ENCODE measurements at places on chromosomes 4 and X.

GRCh38 chr4:137253949-137254348, 278.3 kb downstream of the PCDH18 start:
- no peak for DNase-seq

- DNase-seq = no peak
These were observed 102.1 kb upstream of the SCML1 start for GRCh38 chrX:17635231-17635630.

- no peak for DNase-seq
These were observed 24.5 kb downstream of the IL15 start for GRCh38 chr4:141660880-141661279.

DNA sequence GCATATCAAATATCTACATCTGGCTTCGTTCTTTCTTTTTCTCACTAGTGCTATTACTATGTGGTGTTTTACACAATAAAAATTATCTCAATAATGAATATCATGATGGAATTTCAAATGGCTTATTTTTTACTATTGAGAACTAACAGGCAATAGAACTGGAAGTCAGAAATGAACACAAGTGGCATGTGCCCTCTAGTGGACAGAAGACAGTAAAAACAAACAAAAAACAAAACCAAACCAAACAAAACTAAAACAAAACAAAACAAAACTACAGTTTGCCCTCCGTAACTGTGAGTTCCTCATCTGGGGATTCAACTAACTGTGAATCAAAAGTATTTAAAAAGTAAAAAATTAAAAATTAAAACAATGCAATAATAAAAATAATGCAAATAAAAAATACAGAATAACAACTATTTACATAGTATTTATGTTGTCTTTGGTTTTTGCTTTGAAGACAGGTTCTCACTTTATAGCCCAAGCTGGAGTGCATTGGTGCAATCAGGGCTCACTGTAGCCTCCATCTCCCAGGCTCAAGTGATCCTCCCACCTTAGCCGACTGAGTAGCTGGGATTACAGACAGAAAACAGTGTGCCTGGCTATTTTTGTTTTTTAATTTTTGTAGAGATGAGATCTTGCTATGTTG, 195.6 kb upstream of the TACR3 start:
- DNase-seq = peak; percentile 4

DNA sequence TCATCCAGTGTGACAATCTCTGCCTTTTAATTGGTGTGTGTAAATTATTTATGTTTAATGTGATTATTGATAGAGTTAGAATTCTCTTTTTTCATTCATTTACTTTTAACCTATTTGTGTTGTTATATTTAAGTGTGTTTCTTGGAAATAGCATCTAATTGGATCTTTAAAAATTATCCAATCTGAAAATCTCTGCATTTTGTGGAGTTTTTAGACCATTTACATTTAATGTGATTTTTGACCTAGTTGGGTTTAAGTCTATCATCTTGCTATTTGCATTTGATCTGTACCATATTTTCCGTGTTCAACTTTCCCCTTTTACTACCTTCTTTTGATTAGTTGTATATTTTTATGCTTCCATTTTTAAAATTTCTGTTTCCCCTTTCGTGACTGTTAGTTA, 71.3 kb downstream of the TENM3 start:
- DNase-seq = no peak

DNA sequence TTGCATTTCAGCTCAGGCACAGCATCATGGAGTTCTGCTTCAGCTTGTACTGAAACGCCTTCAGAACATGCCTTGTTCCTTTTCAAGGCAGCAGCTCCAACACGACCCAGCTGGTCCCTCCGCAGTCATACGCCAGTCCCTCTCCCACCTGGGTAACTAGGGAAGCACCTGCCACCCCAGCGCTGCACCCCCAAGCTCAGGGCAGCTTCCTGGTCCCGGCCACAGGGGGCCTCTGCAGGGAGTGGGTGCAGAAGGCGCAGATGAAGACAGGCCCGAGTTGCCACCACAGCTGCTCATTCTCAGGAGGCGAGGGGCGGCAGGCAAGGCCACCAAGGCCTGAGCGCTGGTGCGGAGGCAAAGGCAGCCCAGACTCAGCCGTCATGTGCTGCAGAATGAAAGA, 21.8 kb downstream of the WDR1 start:
- no peak for DNase-seq

DNA sequence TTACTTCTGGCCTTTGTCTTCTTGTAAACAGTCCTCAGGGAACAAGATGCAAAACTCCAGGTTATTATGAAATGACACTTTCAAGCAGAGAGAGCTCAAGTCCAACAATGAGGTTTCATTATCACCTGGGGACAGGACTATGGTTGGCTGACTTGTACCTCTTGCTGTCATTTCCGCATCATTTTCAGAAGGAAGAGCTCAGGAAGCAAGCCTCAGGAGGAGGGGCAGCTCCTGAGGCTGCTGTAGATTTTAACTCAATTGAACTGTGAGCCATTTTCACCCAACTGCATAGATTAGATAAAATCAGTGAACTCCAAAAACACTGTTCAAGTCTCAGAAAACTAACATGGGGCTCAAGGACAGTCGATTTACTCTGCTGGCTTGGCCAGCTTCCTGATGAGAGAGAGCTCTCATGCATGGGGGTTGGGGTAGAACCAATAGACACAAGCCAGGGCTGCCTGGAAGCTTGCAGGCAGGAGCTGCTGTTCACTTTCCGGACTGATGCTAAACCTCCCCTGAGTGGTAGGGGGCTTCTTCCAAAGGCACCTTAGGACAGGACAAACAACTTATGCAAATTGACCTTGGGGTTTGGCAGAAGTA, 23.6 kb downstream of the TMEM255A start:
- DNase-seq = no peak

- no peak for DNase-seq
These were observed 608.1 kb downstream of the MID1IP1 start for GRCh38 chrX:39409246-39409917.

- peak; percentile 24 for DNase-seq
These were observed 7.9 kb downstream of the BDH2 start for GRCh38 chr4:103091601-103092223.

- no peak for DNase-seq
These were observed 173.1 kb upstream of the VCX3A start for GRCh38 chrX:6708041-6708440.

- DNase-seq = no peak
These were observed 128.3 kb upstream of the EPHA5 start for GRCh38 chr4:65798498-65799127.

GRCh38 chr4:75249739-75250138, 264.5 kb downstream of the RCHY1 start:
- no peak for DNase-seq

GRCh38 chr4:47829438-47829837, 8.4 kb downstream of the CORIN start:
- DNase-seq = no peak

DNA sequence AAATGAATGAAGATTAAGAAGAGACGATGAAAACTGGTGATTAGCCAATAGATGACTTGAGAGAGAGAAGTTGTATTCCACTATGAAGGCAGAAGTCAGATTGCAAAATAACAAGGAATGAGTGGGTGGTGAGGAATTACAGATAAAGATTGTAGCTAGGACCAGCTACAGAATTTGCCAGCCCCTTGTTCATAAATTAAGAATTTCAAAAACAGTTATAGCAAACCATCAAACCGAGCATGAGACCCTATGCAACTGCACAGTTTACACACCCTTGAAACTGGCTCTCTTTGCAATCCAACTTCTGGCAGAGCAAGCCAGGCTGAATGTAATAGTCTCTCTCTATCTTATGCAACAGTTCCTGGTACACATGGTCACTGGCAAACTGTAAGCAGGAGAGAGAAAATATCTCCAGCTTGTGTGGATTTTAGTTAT, 35.2 kb downstream of the STAP1 start:
- no peak for DNase-seq

- no peak for DNase-seq
These were observed 179.5 kb downstream of the CEP135 start for GRCh38 chr4:56128213-56128612.

GRCh38 chr4:40038977-40039376, 17.7 kb upstream of the N4BP2 start:
- DNase-seq = no peak

Measured in T-helper 1 cell (primary cell).